ENCODE measurements at places on chromosomes 3 and 15. TPM values are rescaled to one million over a fixed set of nuclear protein-coding genes. Genes with fewer than 3 reads are reported as not detected.

Gene WDR93
- 0.28 TPM for total RNA-seq

Gene LTK
- total RNA-seq = not detected

Gene C3orf22
- not detected for total RNA-seq

Gene COL6A5
- not detected for total RNA-seq

Gene IGSF11
- 3.9 TPM for total RNA-seq

Gene BTLA
- total RNA-seq = not detected

Gene LIPC
- total RNA-seq = not detected

Gene ZNF280D
- total RNA-seq = 13.3 TPM

Gene FOXB1
- total RNA-seq = not detected

Gene RPLP1
- 3,292 TPM for total RNA-seq

Gene CCR2
- not detected for total RNA-seq

Gene AADACL2
- total RNA-seq = not detected

Gene LRRIQ4
- not detected for total RNA-seq

Gene CAPN7
- total RNA-seq = 23.8 TPM

Gene TMEM108
- total RNA-seq = not detected

Gene SLITRK3
- not detected for total RNA-seq

Gene PRICKLE2
- 3.4 TPM for total RNA-seq

Gene P2RY12
- not detected for total RNA-seq

Gene ACTRT3
- 2.8 TPM for total RNA-seq

Gene HHATL
- not detected for total RNA-seq

Gene CD96
- total RNA-seq = not detected

Gene MOBP
- total RNA-seq = not detected

Gene SI
- total RNA-seq = not detected

Measured in A549 treated with CpdA at 1 μM for 4 hours (cell line).